Stimulated activated CD4-positive, alpha-beta T cell treated with anti-CD3 and anti-CD28 coated beads, Interleukin-12 subunit alpha, Interleukin-12 subunit beta, amount 100 ng/mL, for 48 hours (primary cell): ENCODE measurements at places on chromosomes 7 and 10.

DNA sequence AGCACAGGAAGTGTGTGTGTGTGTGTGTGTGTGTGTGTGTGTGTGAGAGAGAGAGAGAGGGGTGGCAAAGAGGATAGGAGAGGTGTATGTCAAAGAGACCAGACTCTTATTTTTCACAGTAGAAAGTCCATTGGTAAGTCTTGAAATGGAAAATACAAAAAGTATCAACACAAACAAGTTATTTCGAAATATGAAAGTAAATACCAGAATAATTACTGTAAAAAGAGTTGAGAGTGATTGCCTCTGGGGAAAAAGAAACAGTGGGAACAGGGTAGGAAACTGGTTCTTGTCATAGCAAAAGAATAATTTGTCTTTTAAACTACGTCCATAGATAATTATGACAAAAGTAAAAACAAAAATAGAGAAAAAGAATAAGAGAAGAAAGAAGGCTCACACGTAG, 29.0 kb upstream of the EIF5AL1 start:
- no peak for DNase-seq

DNA sequence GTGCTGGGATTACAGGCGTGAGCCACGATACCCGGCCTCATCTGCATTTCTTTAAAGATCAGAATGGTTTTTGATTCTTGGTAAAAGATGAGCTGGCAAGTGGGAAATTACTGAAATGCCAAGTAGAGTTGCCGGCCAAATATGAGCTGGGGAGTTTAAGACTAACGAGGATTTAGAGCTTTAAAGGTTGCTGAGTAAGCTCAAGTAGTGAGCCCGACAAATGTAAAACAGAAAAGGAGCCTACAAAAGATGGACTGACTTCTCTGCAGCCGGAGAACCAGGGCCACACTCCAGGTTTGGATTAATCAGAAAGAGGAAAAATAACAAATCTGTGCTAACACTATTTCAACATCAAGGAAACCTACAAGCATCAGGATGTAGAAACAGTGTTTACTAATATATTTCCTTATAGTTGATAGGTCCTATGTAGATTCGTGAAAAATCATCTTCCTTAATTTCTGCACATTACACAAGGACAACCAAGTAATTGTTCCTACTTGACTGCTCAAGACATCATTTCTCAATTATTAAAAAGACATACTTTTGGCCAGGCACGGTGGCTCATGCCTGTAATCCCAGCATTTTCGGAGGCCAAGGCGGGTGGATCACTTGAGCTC, 49.6 kb downstream of the MPP7 start:
- no peak for DNase-seq

DNA sequence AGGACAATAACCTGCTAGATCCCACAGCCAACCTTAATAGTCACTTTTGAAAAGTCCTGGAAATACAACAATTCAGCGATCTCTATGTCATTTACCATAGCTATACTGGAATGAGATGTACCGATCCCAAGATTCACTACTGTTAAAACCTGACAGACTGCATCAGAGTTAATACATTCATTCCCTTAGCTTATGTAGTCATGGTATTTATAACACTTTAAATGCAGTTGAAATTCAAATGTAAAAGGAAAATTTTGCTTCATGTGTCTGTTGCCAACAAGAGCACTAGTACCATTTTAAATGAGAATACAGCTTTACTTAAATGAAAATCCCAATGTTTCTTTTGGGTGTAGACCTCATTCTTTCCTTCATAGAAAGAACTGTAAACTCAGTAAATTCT, 11.1 kb upstream of the GGCT start:
- no peak for DNase-seq

DNA sequence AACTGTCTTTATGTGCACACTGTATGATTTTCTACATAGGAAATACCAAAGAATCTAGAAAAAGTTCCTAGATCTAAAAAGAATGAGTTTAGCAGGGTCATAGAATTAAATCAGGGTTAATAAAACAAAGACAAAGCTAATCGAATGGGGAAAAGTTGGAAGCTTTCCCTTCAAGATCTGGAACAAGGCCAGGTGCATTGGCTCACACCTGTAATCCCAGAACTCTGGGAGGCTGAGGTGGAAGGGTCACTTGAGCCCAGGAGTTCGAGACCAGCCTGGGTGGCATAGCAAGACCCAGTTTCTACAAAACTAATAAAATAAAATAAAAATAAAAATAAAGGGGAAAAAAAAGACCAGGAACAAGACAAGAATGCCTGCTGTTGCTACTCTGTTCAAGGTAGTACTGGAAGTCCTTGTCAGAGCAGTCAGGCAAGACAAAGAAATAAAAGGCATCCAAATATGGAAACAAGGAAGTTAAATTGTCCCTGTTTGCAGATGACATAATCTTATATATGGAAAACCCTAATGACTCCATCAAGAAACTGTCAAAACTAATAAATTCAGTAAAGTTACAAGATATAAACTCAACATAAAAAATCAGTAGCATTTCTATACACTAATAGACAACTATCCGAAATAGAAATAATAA, 76.1 kb upstream of the RHEB start:
- DNase-seq = no peak

GRCh38 chr7:108178398-108178797, 48.2 kb upstream of the LAMB4 start:
- no peak for DNase-seq

GRCh38 chr7:40418448-40418847, 283.6 kb downstream of the SUGCT start:
- DNase-seq = no peak

- DNase-seq = no peak
Measured at GRCh38 chr7:70506434-70506833, 625.5 kb upstream of the GALNT17 start.

GRCh38 chr7:94605031-94605430, 50.9 kb downstream of the SGCE start:
- DNase-seq = no peak
